Kidney (tissue), 22 donors: ENCODE measurements at places on chromosomes 2 and 18.

DNA sequence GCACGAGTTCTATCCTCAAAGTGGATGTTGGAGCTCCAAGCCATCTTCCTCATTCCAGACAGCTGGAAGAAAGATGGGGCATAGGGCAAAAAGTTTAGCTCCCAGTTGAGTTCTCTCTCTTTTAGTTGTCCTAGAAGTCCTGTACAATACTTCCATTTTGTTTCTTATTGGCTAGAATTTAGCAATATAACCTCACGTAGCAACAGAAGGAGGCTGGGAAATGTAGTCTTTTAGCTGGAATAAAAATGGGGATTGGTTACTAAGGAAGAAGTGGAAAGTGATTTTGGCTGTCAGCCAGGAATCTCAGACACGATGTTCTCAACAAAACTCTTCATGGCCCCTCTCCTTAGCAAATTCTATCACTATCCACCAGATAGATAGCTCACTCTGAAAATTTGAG lies 79.9 kb downstream of the PLCL1 start:
- no peak for DNase-seq

GRCh38 chr2:33806041-33806440 lies 206.9 kb upstream of the FAM98A start:
- peak; percentile 7 for DNase-seq

- DNase-seq: no peak
These were observed 63.9 kb downstream of the FAM161A start for GRCh38 chr2:61789807-61790602.

DNA sequence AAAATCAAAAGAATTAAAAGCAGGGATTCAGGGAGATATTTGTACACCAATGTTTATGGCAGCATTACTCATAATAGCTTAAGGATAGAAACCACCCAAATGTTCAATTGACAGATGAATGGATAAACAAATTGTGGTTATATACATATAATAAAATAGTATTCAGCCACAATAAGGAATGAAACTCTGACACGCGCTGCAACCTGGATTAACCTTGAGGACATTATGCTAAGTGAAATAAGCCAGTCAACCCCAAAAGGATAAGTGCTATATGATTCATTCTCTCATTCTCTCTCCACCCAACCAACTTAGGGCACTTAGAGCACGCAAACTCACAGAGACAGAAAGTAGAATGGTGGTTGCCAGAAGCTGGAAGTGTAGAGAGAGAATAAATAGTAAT lies 216.8 kb upstream of the SLC14A2 start:
- DNase-seq: no peak

- DNase-seq: no peak
These were observed 3.5 kb upstream of the FABP1 start for GRCh38 chr2:88131201-88131998.

- DNase-seq: no peak
These were observed 210.7 kb downstream of the ARL4C start for GRCh38 chr2:234286118-234286598.

DNA sequence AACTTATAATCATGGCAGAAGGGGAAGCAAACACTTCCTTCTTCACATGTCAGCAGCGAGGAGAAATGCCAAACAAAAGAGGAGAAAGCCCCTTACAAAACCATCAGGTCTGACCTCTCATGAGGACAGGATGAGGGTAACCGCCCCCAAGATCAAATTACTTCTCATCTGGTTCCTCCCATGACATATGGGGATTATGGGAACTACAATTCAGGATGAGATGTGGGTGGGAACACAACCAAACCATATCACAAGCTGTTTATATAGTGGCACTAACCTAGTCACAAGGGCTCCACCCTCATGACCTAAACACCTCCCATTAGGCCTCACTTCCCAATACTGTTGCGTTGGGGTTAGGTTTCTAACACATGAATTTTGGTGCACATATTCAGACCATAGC lies 110.0 kb downstream of the OSBPL6 start:
- no peak for DNase-seq

DNA sequence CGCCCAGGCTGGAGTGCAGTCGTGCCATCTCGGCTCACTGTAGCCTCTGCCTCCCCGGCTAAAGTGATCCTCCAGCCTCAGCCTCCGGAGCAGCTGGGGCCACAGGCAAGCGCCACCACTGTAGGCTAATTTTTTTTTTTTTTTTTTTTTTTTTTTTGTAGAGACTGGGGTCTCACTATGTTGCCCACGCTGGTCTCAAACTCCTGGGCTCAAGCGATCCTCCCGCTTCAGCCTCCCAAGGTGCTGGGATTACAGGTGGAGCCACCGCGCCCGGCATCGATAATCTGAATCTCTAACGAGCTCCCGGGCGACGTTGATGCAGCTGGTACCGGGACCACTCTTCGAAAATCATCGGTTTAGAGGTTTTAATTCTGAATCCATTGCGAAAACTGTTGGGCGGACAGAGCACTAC lies 520 bp upstream of the CYP20A1 start:
- DNase-seq: peak; percentile 59

DNA sequence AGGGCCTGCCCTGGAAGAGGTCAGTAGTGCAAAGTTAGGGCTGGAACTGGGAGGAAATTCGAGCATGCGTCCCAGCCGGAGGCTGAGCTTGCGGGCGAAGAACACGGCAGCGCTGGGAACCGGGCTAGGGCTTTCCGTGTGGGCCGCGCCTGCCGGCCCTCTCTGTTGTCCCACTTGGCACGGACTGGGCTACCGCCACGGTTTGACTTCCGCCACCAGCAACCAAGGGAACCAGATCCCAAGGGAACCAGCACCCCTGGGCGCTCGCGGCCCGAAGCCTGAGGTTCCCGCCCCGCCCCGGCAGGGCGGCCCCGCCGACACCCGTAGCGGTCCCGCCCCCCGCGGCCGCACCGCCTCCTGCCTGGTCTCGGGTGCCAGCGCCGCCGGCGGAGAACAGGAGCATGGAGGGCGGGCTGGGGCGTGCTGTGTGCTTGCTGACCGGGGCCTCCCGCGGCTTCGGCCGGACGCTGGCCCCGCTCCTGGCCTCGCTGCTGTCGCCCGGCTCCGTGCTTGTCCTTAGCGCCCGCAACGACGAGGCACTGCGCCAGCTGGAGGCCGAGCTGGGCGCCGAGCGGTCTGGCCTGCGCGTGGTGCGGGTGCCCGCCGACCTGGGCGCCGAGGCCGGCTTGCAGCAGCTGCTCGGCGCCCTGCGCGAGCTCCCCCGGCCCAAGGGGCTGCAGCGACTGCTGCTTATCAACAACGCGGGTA lies at the start of gene SPR:
TSS of gene SPR (plus strand) at position 377 of the 708 bp plus-strand sequence. CDS start at position 402, 25 bp downstream.
- peak; percentile 47 for DNase-seq

DNA sequence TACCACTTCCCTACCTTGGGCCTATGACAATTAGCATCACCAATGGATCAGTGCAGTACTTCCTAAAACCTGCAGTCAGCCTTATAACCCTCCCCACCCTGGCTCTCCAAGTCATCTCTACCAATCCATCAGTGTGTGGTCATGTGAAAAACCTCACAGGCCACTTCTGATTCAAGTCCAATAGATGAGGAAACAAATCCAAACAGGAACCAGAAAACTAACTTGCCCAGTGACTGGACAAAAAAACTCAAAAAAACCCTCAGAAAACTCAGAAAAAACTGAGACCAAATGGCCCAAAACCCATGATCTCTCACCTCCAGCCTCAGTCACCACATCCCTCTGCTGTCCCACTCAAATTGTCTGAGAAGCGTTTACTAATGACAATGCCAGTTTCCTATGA lies 43.3 kb downstream of the TGFA start:
- no peak for DNase-seq

DNA sequence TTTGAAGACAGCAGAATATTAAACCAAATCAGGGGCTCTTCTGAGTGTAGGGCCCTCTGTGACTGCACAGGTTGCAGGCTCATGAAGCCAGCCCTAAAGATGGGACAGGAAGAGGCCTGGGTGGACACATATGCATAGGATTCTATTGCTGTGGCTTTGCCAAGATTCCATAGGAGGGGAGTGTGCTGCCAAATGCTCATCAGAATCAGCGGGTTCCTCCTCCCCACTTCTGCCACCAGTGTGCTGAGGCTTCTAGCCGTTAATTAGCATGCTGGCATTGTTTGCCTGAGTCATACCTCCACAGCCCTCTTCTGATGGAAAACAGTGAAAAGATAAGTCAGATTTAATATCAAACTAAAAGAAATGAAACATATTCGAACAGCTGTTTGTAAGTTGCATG lies 103.9 kb upstream of the TMEFF2 start:
- no peak for DNase-seq

DNA sequence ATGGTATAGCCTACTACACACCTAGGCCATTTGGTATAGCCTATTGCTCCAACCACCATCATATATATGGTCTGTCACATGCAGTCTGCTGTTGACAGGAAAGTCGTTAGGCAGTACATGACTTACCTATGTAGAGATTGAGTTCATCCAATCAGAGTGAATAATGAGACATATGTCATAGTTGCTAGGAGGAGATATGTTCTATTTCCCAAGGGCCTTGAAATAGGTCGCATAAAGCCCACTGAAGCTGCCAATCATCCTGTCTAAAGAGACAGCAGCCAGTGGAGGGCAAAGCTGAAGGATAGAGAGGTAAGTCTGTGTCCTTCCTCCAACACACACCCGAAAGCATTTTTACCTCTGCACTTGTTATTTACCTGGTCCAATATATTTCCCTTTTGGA lies 263.4 kb downstream of the PTPRM start:
- DNase-seq: no peak

DNA sequence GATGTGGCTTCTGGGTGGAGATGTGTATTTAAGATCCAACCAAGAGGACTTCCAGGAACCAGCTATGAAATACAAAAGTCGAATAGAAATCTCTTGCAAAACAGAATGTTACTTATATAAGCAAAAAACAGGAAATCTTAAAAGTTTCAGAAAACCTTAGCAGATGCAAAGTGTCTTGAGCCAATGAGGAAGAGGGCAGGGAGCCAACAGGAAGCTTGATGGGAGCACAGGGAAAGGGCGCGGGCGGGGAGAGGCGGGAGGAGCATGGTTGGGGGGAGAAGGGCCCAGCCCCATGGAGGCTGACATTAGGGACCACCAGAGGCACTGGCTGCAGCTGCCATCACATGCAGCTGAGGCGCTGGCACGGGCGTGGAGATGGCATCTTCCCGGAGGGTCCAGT lies 203.3 kb downstream of the SNTG2 start:
- no peak for DNase-seq

DNA sequence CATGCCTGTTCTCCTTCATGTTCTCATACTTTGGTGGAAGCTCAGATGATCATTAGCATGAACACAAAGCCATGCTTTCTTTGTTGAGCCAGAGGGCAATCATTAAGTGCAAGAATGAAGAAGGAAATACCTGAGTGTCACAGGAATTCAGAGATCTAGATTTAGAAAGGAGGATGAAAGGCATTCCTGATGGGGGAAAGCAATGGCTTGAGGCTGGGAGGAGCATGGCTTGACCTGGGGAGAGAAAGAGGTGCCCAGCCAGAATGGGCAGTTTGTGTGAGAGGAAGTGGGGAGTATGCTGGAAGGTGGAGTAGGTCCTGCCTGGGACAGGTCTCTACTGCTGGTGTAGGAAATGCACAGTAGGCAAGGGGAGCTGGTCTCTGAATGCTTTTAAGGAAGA lies 35.1 kb downstream of the SLC4A3 start:
- DNase-seq: no peak

DNA sequence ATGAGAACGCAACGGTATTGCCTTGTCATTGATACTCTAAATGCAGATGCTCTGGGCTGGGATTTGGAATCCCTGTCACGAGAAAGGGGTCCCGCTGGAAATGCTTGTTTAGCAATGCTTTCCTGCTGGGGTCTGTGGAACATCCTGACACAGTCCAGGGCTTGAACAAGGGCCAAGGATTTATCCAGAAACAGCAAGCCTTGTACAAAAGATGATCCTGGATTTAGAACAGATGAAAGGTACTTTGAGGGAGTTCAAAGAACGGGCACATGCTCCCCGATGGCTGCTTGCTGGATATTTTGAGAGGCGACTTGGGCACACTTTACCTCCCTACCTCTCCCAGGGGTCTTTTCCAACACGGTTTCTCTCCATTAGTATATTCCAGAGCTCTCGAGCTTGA lies 108.1 kb upstream of the CELF4 start:
- DNase-seq: no peak

DNA sequence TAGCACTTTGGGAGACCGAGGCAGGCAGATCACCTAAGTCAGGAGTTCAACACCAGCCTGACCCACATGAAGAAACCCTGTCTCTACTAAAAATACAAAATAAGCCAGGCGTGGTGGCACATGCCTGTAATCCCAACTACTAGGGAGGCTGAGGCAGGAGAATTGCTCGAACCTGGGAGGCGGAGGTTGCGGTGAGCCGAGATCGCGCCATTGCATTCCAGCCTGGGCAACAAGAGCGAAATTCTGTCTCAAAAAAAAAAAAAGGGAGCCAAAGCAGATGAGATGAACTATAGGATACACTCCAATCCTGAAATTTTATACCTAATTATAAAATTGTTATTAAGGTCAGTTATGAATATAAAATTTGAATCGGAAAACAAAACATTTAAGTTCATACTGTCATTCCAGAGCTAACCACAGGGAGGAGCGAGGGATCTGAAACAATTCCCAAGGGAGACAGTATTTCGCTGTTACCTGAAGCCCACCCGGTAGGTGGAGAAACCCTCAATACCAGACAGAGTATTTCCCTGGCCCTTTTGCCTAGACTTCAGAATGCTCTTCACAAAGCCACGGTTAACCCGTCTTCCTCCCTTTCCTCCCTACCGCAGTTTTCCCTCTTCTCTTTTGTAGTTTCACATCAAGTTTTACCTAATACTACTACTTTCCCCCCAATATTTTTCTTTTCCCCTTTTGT lies 1.4 kb downstream of the PPM1G start:
- DNase-seq: peak; percentile 81

DNA sequence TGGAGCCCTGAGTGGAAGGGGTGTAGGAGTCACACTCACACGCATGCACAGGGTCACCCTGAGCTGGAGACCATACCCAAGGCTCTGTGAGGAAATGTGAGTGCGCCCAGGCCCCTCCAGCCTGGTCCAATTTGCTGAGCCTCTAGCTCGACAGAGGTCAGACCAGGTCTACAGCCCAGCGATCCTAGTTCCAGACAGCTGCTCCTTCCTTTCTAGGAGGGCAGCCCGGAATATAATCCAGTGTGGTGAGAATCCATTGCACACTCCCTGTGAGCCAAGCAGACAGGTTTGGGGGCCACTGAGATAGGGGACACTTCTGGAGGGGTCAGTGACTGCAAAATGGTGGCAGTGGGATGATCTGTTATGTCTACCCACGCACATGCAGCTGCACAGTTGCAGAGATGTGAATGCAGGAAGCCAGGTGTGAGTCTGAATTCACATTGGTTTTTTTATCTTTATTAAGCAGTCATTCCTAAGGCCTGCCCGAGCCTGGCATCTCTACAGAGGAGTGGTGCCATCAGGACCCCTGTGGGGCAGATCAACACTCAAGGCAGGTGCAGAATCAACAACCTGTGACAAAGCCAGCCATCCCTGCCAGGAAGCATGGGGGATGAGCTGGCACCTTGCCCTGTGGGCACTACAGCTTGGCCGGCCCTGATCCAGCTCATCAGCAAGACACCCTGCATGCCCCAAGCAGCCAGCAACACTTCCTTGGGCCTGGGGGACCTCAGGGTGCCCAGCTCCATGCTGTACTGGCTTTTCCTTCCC lies at the start of gene GPR148:
TSS of gene GPR148 (plus strand) at position 522 of the 768 bp plus-strand sequence. CDS start at position 604, 82 bp downstream.
- DNase-seq: no peak

DNA sequence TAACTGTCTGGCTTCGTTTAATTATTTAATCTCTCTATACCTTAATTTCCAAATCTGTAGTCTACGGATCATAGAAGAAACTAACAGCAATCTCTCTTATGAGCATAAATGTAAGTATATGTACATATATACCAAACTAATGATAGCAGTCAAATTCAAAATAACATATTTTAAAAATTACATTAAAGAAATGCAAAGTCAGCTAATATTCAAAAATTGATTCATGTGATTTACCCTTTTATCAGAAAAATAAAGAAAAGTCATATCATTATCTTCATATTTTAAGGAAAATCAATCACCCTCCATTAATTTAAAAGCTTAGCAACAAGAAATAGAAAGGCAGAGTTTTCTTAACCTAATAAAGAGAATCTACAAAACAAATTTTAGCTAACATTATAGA lies 575.9 kb downstream of the IRS1 start:
- DNase-seq: no peak
